ENCODE measurements at places on chromosomes 3 and 15.

GRCh38 chr3:158103081-158103886 lies 2.9 kb downstream of the SHOX2 start:
- no peak for DNase-seq

GRCh38 chr15:89150762-89151664 lies 62.8 kb downstream of the ABHD2 start:
- DNase-seq: no peak

DNA sequence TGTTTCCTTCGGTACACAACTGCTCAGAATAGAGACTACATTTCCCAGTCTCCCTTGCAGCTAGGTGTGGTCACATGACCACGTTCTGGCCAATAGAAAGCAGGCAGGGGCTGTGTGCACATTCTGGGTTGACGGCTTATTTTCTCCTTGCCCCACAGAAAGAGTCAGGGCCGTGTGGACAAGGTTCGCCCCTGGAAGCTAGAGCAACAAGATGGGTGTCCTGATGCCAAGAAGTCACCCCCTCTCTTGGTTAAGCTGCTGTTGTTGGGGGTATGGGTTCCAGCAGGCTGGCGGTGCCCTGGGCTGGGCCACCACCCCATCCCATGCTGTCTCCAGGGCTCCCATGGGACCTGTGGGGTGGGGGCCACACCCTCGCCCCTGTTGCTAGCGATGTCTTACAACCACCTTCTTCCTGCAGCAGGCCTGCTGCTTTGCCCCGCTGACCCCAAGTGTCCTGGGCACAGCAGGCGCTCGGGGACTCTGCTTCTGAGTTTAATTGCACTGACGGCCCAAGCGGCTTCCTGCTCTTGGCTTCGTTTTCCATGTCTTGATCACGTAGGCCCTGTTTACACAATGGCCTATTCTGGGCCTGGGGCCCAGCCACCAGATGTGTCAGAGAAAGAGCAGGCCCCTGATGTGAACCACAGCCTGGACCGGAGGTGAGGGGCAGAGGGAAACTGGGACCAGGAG lies 24.9 kb downstream of the ABTB1 start:
- peak; percentile 87 for DNase-seq

GRCh38 chr3:123929325-123929724 lies 31.7 kb downstream of the CCDC14 start:
- no peak for DNase-seq

DNA sequence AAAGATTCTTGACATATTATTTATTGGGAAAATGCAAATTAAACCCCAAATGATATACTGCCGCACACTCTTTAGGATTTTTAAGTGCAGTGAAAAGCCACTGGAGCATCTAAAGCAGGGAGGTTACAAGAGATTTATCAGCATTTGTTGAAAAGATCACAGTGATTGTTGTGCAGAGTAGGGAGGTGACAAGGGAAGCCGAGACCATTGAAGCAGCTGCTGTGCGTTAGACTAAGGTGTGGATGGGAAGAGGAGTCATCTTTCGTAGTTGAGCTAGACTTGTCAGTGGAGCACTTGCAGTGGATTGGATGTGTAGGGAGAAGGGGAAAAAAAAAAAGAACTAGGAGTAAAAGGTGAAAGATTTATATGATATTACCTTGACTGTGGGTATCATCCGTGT lies 854.6 kb downstream of the NTRK3 start:
- DNase-seq: no peak

DNA sequence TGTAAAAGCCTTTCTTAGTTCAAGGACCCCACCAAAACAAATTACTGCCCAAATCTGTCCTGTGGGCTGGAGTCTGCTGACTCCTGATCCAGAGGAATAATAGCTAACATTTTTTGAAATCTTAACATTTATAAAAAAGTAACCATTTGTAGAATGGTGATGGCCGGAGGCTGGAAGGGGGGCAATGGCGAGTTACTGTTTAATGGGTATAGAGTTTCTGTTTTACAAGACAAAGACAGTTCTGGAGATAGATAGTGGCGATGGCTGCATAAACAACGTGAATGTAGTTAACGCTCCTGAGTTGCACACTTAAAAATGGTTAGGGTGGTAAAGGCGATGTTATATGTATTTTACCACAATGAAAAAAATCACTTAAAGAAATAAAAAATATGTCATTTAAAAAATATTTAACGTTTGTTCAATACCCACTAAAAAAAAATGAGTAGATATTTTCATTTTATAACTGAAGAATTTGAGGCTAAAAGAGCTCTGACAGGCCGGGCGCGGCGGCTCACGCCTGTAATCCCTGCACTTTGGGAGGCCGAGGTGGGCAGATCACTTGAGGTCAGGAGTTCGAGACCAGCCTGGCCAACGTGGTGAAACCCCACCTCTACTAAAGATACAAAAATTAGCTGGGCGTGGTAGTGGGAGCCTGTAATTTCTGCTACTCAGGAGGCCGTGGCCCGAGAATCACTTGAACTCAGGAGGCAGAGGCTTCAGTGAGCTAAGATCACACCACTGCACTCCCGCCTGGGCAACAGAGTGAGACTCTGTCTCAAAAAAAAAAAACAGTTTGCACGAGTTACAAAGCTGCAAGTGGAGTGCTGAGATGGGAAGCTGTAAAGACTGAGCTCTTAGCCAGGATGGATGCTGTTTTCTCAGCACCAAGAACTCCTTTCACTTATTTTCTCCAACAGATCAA lies 37.6 kb downstream of the IGF2BP2 start:
- no peak for DNase-seq

- no peak for DNase-seq
Observed at GRCh38 chr3:23760325-23760724, 45.4 kb upstream of the UBE2E1 start.

GRCh38 chr3:141450727-141451375 lies 36.0 kb upstream of the RASA2 start:
- no peak for DNase-seq
